Placental epithelial cell (primary cell): ENCODE measurements at places on chromosomes 2 and 18. TPM values are rescaled to one million over a fixed set of nuclear protein-coding genes. Genes with fewer than 3 reads are reported as not detected.

Gene NOSTRIN
- 5.4 and 5.5 TPM in 2 replicates for total RNA-seq

Gene IL1RL1
- total RNA-seq: not detected in 2 replicates

Gene CTDP1
- total RNA-seq: 17.7 and 22.6 TPM in 2 replicates

Gene IGFBP5
- 3.0 and 335 TPM in 2 replicates for total RNA-seq

Gene CARF
- 4.4 and 9.8 TPM in 2 replicates for total RNA-seq

Gene PAX8
- 1.6 and 3.4 TPM in 2 replicates for total RNA-seq

Gene C2orf78
- total RNA-seq: not detected in 2 replicates

Gene TIGD1
- total RNA-seq: 3.4 and 5.5 TPM in 2 replicates

Gene ALK
- total RNA-seq: under 0.01 TPM in 2 replicates

Gene PDCL3
- total RNA-seq: 11.4 and 12.6 TPM in 2 replicates

Gene CRYBA2
- not detected in 2 replicates for total RNA-seq

Gene ANKRD30BL
- total RNA-seq: not detected in 2 replicates

Gene TCF23
- not detected in 2 replicates for total RNA-seq

Gene HOXD9
- total RNA-seq: not detected in 2 replicates

Gene THAP4
- total RNA-seq: 42.8 and 47.8 TPM in 2 replicates

Gene ATAD2B
- total RNA-seq: 13.2 and 21.6 TPM in 2 replicates

Gene POU3F3
- total RNA-seq: not detected in 2 replicates

Gene OSR1
- 114 and 277 TPM in 2 replicates for total RNA-seq

Gene CGREF1
- total RNA-seq: under 0.01 and 0.33 TPM in 2 replicates

Gene COL4A3
- 0.39 and 0.43 TPM in 2 replicates for total RNA-seq

Gene ANKRD44
- total RNA-seq: 7.1 and 8.1 TPM in 2 replicates

Gene MPP4
- total RNA-seq: not detected in 2 replicates

Gene COLEC11
- total RNA-seq: 0.39 TPM in 1 of 2 replicates, not detected in the other

Gene POTEJ
- not detected in 2 replicates for total RNA-seq

Gene NCKAP5
- total RNA-seq: under 0.01 and 0.79 TPM in 2 replicates

Gene WDR43
- total RNA-seq: 36.5 and 54.8 TPM in 2 replicates

Gene PID1
- 8.2 and 9.1 TPM in 2 replicates for total RNA-seq

Gene CBLN2
- 0.11 and 0.79 TPM in 2 replicates for total RNA-seq

Gene SLC14A1
- total RNA-seq: 0.65 TPM in 1 of 2 replicates, not detected in the other

Gene TUBA3D
- total RNA-seq: 0.39 and 1.7 TPM in 2 replicates

Gene STPG4
- total RNA-seq: 1.2 and 2.9 TPM in 2 replicates

Gene LYPD1
- not detected in 2 replicates for total RNA-seq

Gene TUBA4B
- total RNA-seq: not detected in 2 replicates

Gene CAVIN2
- total RNA-seq: 1.6 and 4.2 TPM in 2 replicates

Gene SPAST
- 19.5 and 32.2 TPM in 2 replicates for total RNA-seq

Gene KCNF1
- total RNA-seq: not detected in 2 replicates

Gene ANKRD62
- not detected in 2 replicates for total RNA-seq

Gene SCN1A
- total RNA-seq: not detected in 2 replicates

Gene ANKRD36B
- 44.1 and 75.4 TPM in 2 replicates for total RNA-seq

Gene UCN
- 0.22 and 2.0 TPM in 2 replicates for total RNA-seq

Gene IL36RN
- total RNA-seq: 8.6 and 23.4 TPM in 2 replicates

Gene EMX1
- 0.39 and 0.43 TPM in 2 replicates for total RNA-seq

Gene SCYGR4
- not detected in 2 replicates for total RNA-seq

Gene GKN2
- not detected in 2 replicates for total RNA-seq

Gene SERPINB10
- not detected in 2 replicates for total RNA-seq

Gene GPR45
- total RNA-seq: 0.33 TPM in 1 of 2 replicates, not detected in the other

Gene PCGF1
- 19.6 and 22.9 TPM in 2 replicates for total RNA-seq

Gene GCG
- 0.39 TPM in 1 of 2 replicates, not detected in the other for total RNA-seq

Gene PLEKHM3
- total RNA-seq: 15.3 and 18.8 TPM in 2 replicates

Gene CCNT2
- total RNA-seq: 25.9 and 34.6 TPM in 2 replicates

Gene PAIP2B
- 0.98 and 2.4 TPM in 2 replicates for total RNA-seq
